T-helper 17 cell (primary cell): ENCODE measurements at places on chromosomes 5 and 9.

GRCh38 chr5:1187234-1187949 lies 14.0 kb upstream of the SLC6A19 start:
- no peaks in the 10 kb centered on the region for H3K36me3 ChIP-seq
- H3K4me3 ChIP-seq: no peak overlapping the region
- no peak overlapping the region for H3K27ac ChIP-seq

DNA sequence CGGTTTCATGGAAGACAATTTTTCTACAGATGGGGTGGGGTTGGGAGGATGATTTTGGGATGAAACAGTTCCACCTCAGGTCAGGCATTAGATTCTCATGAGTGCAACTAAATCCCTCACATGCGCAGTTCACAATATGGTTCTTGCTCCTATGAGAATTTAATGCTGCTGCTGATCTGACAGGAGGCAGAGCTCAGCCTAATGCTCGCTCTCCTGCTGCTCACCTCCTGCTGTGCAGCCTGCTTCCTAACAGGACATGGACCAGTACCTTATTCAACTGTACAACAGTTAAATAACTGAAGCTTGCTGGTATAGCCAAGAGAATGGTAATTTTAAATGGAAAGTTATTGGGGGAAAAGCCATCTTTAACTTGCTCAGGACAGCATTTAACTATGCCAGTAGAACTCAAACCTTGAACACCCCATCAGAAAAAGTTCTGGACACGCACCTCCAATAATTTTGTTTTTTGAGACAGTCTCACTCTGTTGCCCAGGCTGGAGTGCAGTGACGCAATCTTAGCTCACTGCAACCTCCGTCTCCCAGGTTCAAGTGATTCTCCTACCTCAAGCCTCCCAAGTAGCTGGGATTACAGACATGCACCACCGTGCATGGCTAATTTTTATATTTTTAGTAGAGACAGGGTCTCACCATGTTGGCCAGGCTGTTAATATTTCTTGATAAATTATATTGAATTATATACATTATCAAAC lies 27.7 kb downstream of the HMGCR start:
- H3K36me3 ChIP-seq: no peaks in the 10 kb centered on the region
- H3K27ac ChIP-seq: no peak overlapping the region
- H3K4me3 ChIP-seq: no peak overlapping the region
- no peaks in the 10 kb centered on the region for H3K27me3 ChIP-seq
- DNase-seq: no peak

- H3K27ac ChIP-seq: peak overlapping the region; percentile 97
- H3K4me1 ChIP-seq: peaks cover 37% of the 10 kb centered on the region
- no peaks in the 10 kb centered on the region for H3K27me3 ChIP-seq
- H3K36me3 ChIP-seq: no peaks in the 10 kb centered on the region
These were observed 29.9 kb downstream of the CD180 start for GRCh38 chr5:67166460-67167285.

DNA sequence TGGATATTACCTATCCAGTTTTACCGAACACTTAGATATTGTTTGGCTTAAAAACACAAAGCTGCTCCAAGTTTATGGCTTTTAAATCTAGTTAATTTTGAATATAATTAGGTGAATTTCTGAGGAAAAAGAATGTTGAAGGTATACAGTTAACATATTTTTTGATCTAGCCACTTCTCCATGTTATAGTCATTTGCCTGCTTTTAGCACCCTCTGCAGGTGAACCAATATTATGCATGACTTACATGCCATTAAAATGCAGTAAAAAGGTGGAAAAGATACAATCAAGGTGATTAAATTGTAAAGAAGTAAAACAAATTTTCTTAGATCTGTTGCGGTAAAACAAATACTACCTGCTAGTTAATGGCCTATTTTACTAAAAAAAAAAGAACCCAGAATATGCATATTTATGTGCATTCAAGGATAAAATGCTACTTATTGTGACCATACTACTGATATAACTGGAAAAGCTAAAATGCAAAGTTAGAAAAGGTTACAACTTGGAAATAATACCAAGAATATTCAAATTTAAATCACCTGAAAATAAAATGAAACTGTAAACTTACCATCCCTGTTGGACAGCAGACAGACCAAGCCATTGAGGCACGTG lies 132.1 kb downstream of the AP3B1 start:
- H3K4me1 ChIP-seq: no peaks in the 10 kb centered on the region
- no peak overlapping the region for H3K4me3 ChIP-seq
- DNase-seq: no peak
- H3K27me3 ChIP-seq: no peaks in the 10 kb centered on the region
- no peak overlapping the region for H3K27ac ChIP-seq

DNA sequence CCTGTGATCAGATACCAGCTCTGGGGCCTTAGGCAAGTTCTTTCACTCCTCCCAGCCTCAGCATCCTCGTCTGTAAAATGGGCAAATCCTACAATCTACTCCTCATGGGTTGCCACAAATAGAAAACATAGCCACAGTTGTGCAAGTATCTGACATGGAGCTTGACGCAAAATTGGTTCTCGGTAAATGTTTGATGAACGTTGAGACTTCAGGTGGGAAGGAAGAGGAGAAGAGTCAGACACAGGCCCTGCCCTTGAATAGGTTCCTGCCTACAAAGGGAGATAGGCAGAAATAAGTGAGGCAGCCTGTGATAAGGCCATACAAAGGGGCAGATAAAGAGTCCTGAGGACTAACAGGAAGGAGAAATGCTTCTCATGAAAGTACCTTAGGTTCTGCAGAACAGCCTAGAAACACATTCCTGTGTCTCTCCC lies 26.1 kb upstream of the CPEB4 start:
- no peak overlapping the region for H3K27ac ChIP-seq
- no peak for DNase-seq
- no peak overlapping the region for H3K4me3 ChIP-seq
- no peaks in the 10 kb centered on the region for H3K4me1 ChIP-seq

- peaks cover 15% of the 10 kb centered on the region for H3K4me1 ChIP-seq
- H3K36me3 ChIP-seq: peaks cover 3% of the 10 kb centered on the region
- no peak overlapping the region for H3K4me3 ChIP-seq
- H3K27ac ChIP-seq: no peak overlapping the region
- peaks cover 50% of the 10 kb centered on the region for H3K27me3 ChIP-seq
- DNase-seq: no peak
These were observed 69.3 kb downstream of the MAMDC2 start for GRCh38 chr9:70112981-70113380.

DNA sequence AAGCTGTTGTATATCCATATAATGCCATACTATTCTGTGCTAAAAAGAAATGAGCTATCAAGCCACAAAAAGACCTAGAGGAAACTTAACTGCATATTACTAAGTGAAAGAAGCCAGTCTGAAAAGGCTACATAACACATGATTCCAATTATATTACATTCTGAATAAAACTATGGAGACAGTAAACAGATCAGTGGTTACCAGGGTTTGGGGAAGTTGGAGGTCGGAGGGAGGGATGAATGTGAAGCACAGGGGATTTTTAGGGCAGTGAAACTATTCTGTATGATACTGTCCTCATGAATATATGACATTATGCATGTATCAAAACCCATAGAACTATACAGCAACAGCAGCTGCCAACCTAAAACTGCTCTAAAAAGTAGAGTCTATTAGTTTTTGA lies 5.6 kb upstream of the RFK start:
- no peak overlapping the region for H3K4me3 ChIP-seq
- H3K27me3 ChIP-seq: no peaks in the 10 kb centered on the region
- no peak overlapping the region for H3K27ac ChIP-seq
- peaks cover 24% of the 10 kb centered on the region for H3K4me1 ChIP-seq
- no peak for DNase-seq

GRCh38 chr9:132218208-132218607 lies 56.4 kb downstream of the NTNG2 start:
- H3K36me3 ChIP-seq: no peaks in the 10 kb centered on the region
- peaks cover under 1% of the 10 kb centered on the region for H3K4me1 ChIP-seq
- H3K27ac ChIP-seq: no peak overlapping the region
- H3K4me3 ChIP-seq: no peak overlapping the region
- peaks cover 25% of the 10 kb centered on the region for H3K27me3 ChIP-seq
- DNase-seq: no peak

GRCh38 chr5:125338440-125339174 lies 592.2 kb upstream of the ZNF608 start:
- no peak overlapping the region for H3K4me3 ChIP-seq
- DNase-seq: no peak
- no peak overlapping the region for H3K27ac ChIP-seq

DNA sequence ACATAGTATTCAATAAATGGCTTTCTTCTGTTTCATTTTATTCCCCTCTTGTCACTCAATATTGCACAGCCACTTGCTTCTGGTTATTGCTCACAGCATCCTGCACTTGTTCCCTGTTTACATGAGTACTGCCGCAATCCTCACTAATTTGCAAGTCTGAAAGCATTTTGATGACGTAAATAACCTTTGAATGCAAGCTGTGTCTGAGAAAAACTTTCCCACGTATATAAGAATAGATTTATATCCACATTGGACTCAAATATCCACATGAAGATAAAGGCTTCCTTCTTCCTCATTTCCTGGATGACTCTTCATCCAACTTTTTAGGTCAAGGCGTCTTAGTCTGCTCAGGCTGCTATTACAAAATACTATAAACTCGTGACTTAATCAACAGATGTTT lies 88.2 kb upstream of the DAP start:
- no peak for DNase-seq
- H3K4me3 ChIP-seq: no peak overlapping the region
- H3K27me3 ChIP-seq: peaks cover 4% of the 10 kb centered on the region
- H3K36me3 ChIP-seq: no peaks in the 10 kb centered on the region
- H3K27ac ChIP-seq: no peak overlapping the region

DNA sequence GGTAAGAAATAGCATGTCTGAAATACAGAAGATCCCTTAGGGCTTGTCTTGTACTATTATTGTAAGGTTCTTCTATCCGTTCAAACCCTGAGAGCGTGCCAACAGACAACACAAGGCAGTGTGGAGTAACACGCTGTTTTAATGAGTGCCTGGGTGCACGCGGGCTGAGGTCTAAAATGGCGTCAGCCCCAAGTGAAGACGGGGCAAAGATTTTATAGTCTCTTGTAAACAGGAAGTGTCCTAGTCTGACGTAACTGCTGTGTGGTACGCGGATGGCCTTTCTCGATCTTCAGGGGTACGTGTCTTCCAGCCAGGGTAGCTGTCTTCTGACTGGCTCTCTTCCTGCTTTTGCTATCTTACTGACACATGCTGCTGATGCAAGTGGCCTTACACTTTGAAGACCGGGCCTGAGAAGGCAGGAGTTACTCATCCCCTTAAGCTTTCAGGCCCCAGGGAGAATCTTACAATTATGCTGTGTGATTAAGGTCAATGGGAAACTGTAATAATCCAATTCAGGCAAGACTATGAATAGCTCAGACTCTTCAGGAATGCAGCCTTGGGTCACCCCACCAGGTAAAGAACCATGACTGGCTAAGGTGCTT lies 1812.0 kb upstream of the CDH9 start:
- no peak overlapping the region for H3K27ac ChIP-seq
- no peak overlapping the region for H3K4me3 ChIP-seq
- no peaks in the 10 kb centered on the region for H3K36me3 ChIP-seq
- no peak for DNase-seq
- H3K4me1 ChIP-seq: no peaks in the 10 kb centered on the region

GRCh38 chr5:64330728-64331231 lies 165.1 kb downstream of the RNF180 start:
- DNase-seq: no peak
- H3K36me3 ChIP-seq: no peaks in the 10 kb centered on the region
- H3K27ac ChIP-seq: no peak overlapping the region
- no peaks in the 10 kb centered on the region for H3K27me3 ChIP-seq
- no peak overlapping the region for H3K4me3 ChIP-seq

GRCh38 chr9:83032065-83032625 lies 30.8 kb downstream of the RASEF start:
- H3K4me3 ChIP-seq: no peak overlapping the region
- no peak for DNase-seq
- no peaks in the 10 kb centered on the region for H3K4me1 ChIP-seq
- H3K27ac ChIP-seq: no peak overlapping the region

DNA sequence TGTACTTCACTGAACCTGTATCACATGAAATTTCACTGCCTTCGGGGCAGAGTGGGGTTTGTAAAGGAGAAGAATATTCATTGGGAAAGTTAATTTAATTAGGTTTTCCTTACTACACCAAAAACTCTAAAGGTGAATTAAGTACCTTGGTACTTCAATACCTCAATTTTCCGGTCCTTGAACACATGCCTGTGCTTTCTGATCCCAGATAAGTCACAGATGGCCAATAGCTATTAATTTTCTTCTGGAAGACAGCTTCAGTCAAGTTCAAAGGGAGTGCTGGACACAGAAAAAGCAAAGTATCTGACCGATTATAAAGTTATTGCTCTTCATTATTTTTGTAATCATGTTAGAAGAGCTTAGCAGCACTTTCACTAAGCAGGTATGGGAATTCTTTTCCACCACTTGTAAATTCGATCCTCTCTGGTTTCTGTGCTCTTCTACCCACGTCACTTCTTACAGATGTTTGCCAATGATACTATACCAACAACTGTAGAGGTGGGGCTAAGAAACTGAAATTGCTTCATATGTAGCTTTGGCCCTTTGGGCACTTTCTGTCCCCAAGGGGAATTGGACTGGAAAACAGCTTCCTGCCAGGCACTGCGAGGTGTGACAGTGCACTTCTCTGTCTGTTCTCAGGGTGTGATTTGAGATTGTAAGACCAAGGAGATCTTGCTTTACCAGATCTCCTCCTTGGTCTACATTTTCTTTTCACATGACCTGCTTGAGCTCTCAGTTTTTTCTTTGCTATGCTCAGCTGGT lies 164.0 kb downstream of the CCDC192 start:
- H3K4me3 ChIP-seq: no peak overlapping the region
- H3K27ac ChIP-seq: no peak overlapping the region
- peaks cover 10% of the 10 kb centered on the region for H3K27me3 ChIP-seq
- H3K4me1 ChIP-seq: no peaks in the 10 kb centered on the region
- DNase-seq: no peak
- no peaks in the 10 kb centered on the region for H3K36me3 ChIP-seq

GRCh38 chr9:81002906-81003305 lies 686.4 kb downstream of the TLE1 start:
- DNase-seq: no peak
- no peaks in the 10 kb centered on the region for H3K27me3 ChIP-seq
- H3K4me3 ChIP-seq: no peak overlapping the region
- H3K36me3 ChIP-seq: no peaks in the 10 kb centered on the region
